ENCODE measurements at places on chromosomes 6 and 20. TPM values are rescaled to one million over a fixed set of nuclear protein-coding genes. Genes with fewer than 3 reads are reported as not detected.
A peak's percentile ranks its signal among the peaks of the same experiment; 100 is the strongest.

DNA sequence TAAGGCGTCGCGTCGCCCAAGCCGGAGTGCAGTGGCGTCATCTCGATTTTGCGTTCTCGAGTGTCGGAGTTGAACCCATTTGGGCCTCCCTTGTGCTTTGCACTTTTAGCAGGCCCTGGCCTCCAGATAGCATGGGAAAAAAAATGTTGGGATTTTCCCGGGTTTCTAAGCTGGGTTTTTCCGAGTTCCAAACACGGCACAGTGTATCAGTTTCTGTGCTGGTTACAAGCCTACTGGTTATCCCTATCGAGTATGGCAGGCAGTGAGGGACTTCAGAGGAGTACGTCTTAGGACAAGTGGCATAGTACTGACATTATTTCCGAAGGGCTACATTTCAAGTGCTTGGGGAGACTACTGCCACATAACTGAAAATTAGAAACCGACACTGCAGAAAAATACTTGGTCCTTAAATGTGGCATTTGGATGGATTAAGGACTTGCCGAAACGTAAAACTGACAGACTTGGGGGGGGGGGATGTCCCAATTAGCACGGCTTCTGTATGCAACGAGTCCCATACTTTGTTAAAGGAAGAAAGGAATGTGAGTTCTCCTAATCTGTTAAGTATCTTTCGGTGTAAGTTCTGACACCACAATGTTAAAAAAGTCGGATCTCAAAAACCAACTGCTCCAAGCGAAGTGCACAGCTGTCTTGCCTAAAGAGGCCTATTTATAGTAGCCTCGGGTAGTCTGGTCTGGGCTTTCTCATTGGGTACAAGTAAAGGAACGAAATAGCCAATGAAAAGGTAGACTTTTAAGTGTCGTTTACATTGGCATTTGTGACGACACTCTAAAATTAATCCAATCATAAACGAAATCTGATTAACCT is 70.2 kb downstream of the HFE start:
- peaks cover 14% of the 10 kb centered on the region for H3K4me1 ChIP-seq
- peak overlapping the region; percentile 87 for H3K4me3 ChIP-seq
- H3K27me3 ChIP-seq = no peaks in the 10 kb centered on the region
- H3K27ac ChIP-seq = peak overlapping the region; percentile 85
- peak; percentile 98 for DNase-seq

RPRD1B gene
- 60.1 TPM for total RNA-seq

TNNC2 gene
- 1.3 TPM for total RNA-seq

- peak; percentile 47 for DNase-seq
- H3K4me3 ChIP-seq = no peak overlapping the region
- H3K27me3 ChIP-seq = no peaks in the 10 kb centered on the region
- peak overlapping the region; percentile 23 for H3K27ac ChIP-seq
- H3K4me1 ChIP-seq = peaks cover 50% of the 10 kb centered on the region
Observed at GRCh38 chr6:143333081-143333480, 117.4 kb downstream of the ADAT2 start.

GRCh38 chr20:60144974-60145527 is 186.8 kb downstream of the CDH26 start:
- H3K27me3 ChIP-seq = peaks cover 93% of the 10 kb centered on the region
- no peak overlapping the region for H3K27ac ChIP-seq
- no peaks in the 10 kb centered on the region for H3K4me1 ChIP-seq
- no peak overlapping the region for H3K4me3 ChIP-seq
- DNase-seq = no peak

DNA sequence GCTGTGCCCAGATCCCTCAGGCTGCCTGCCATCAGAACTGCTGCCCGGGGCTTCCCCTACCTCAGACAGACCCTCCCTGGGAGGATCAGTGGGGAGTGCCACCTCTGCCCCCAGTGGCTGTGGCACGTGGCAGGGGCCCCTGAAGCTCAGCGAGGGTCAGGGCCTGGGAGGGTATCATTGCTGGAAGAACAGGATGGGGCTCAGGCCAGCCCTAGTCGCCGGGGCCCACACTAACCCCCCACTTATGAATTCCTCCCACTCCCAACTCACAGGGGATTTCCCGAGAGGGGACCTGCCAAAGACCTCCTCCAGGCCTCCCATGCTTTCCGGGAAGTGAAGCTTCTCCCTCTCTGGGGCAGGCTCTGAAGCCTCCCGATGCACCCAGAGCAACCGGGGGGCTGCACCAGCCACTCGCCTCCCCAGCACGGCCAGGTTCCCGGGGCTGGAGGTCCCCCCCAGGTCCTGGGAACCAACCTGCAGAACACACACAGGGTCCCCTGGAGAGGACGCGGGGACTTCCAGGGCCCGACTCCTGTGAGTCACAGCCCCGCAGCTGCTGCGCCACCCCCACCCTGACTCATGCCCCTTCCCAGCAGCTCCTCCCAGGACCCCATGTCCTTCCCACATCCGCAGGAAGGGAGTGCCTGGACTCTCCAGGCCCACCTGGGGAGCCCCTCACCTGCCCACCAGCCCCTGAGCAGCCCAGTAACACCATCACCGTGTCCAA is 2.5 kb downstream of the TNFRSF6B start:
- peaks cover 20% of the 10 kb centered on the region for H3K4me1 ChIP-seq
- H3K27me3 ChIP-seq = no peaks in the 10 kb centered on the region
- peak; percentile 90 for DNase-seq
- peak overlapping the region; percentile 65 for H3K27ac ChIP-seq
- no peaks in the 10 kb centered on the region for H3K36me3 ChIP-seq
- peak overlapping the region; percentile 27 for H3K4me3 ChIP-seq

FGD2 gene
- 0.50 TPM for total RNA-seq

DNA sequence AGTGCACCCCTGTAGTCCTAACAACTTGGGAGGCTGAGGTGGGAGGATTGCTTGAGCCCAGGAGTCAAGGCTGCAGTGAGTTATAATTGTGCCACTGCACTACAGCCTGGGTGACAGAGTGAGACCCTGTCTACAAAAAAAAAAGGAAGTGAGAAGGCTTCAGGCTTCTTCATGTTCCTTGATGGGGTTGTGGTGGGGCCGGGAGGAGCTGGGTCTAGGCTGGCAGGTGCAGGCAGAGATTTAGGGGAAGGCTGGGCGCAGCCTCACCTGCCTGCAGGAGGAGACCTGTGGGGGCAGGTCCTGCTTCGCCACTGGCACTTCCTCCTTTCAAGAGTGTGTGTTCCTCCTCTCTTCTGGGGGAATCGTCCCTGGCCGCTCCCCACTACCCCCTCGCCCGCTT is 63.9 kb downstream of the CHMP4B start:
- no peak overlapping the region for H3K27ac ChIP-seq
- H3K4me1 ChIP-seq = no peaks in the 10 kb centered on the region
- DNase-seq = no peak
- H3K4me3 ChIP-seq = no peak overlapping the region
- no peaks in the 10 kb centered on the region for H3K36me3 ChIP-seq

IL17F gene
- total RNA-seq = not detected

DNA sequence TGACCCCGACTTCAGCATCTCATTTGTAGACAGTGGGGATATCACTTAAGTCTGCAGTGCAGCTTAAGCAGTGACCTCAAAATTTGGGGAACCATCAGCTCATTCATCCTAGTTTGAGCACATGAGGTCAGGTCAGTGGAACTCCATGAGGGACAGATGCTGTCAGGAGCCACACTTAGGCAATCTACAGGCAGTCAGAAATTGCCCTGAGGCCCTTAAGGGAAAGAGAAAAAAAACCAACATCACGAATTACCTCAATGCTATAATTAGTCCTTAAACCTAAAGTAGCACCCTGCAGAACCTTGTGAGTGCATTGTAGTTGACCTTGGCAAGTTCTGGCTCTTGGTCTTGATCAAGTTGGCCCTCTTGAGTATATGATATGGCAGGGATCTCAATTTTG is 21.1 kb downstream of the TMEM74B start:
- no peak overlapping the region for H3K4me3 ChIP-seq
- no peaks in the 10 kb centered on the region for H3K4me1 ChIP-seq
- H3K27me3 ChIP-seq = no peaks in the 10 kb centered on the region
- 0 out of 2 replicates have a peak, but pooled peaks cover 5% of the 10 kb centered on the region for H3K36me3 ChIP-seq
- no peak for DNase-seq
